ENCODE measurements at places on chromosomes 6 and 20.

DNA sequence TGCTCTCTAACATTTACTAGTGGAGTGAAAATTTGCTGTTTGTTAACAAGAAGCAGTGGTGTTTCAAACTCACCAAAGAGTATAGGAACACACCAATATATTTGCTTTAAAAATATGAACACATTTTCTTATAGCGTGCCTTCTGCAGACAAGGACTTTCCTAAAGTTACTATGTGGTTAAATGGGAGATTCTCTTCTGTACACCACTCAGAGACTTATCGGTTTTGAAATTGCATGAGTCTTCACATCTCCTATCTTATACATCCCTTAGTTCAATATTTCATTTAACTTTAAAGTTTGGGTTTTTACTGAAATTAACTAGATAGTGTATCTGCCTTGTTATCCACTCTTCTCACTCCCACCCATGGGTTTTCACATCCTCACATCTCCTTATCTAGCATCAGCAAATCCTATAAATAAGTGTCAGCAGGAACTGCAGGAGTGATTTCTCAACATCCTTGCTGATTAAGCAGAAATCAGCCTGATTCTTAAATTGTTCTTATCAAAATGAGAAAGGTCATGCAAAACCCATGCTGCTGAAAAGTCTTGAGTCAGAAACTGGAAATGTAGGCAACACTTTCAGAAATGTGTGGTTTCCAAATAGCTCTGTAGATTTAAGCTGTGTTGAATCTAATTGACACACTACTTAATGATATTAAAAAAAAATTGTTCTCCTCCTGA, 1075.6 kb upstream of the GJE1 start:
- DNase-seq, result no peak

GRCh38 chr6:143607168-143607567, 70.6 kb upstream of the PHACTR2 start:
- no peak for DNase-seq

GRCh38 chr20:58228484-58229197, at the start of gene ANKRD60:
Gene ANKRD60 (minus strand): TSS chr20:58228653. CDS start chr20:58228653, 0 bp downstream.
- no peak for DNase-seq

GRCh38 chr6:79494841-79495240, 42.4 kb downstream of the LCA5 start:
- DNase-seq, result no peak

- DNase-seq, result no peak
Measured at GRCh38 chr6:34093854-34094430, 51.9 kb downstream of the GRM4 start.

- DNase-seq, result no peak
Measured at GRCh38 chr6:165644586-165645266, 18.3 kb downstream of the PDE10A start.

Measured in NCI-H187 (cell line).